ENCODE measurements at places on chromosomes 11 and 22. TPM values are rescaled to one million over a fixed set of nuclear protein-coding genes. Genes with fewer than 3 reads are reported as not detected.

- no peak for DNase-seq
Measured at GRCh38 chr11:100677796-100678195, 9.3 kb upstream of the ARHGAP42 start.

GRCh38 chr11:6350043-6350442 is 29.7 kb upstream of the CAVIN3 start:
- DNase-seq, result no peak

DNA sequence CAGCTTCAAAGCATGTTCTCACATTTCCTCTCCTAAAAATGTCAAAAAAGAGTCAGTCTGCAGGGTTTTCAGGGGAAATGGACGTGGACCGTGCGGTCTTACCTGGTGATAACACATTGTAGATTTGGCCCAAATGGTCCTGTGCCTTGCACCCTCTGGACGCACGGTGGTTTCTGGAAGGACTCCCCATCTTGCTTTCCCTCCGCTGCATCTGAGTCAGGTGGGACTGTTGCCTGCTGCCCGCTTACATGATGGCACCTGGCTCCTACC is 1290.1 kb downstream of the TBC1D22A start:
- DNase-seq, result no peak

- DNase-seq, result no peak
Measured at GRCh38 chr22:19891317-19892256, 36.9 kb upstream of the GNB1L start.

Gene ROM1
- polyA plus RNA-seq, result 1.6 TPM

GRCh38 chr11:93458286-93458685 is 84.9 kb downstream of the SMCO4 start:
- DNase-seq, result no peak

Gene AMPD3
- polyA plus RNA-seq, result 5.6 TPM

Gene EP300
- polyA plus RNA-seq, result 36.5 TPM

GRCh38 chr11:10392095-10393079 is 62.7 kb upstream of the AMPD3 start:
- no peak for DNase-seq

- DNase-seq, result no peak
Measured at GRCh38 chr11:45906096-45906682, 882 bp downstream of the FREY1 start.

Gene KRTAP5-2
- not detected for polyA plus RNA-seq

Gene NRXN2
- polyA plus RNA-seq, result 18.1 TPM

DNA sequence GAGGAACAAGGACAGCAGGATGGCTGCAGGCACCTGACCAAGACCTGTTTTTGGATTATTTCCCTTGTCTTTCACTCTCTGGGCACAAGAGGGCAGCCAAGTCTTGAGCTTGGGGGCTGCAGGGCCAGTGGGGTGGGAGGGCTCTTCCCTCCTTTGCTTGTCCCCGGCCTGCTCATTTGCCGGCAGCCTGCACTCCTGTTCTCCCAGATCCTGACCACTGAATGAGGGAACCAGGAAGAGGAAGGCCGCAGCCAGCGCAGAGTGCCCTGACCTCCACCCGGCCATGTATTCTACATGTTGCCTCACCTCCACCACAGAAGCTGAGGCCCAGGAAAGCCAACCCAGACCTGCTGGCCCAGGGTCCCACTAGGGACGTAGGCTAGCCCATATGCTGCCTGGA is 15.5 kb upstream of the NNMT start:
- no peak for DNase-seq

Gene FOSL1
- polyA plus RNA-seq, result 0.24 TPM

GRCh38 chr11:84532364-84532763 is 1094.8 kb downstream of the DLG2 start:
- no peak for DNase-seq

Gene SLC1A2
- polyA plus RNA-seq, result 1.4 TPM

DNA sequence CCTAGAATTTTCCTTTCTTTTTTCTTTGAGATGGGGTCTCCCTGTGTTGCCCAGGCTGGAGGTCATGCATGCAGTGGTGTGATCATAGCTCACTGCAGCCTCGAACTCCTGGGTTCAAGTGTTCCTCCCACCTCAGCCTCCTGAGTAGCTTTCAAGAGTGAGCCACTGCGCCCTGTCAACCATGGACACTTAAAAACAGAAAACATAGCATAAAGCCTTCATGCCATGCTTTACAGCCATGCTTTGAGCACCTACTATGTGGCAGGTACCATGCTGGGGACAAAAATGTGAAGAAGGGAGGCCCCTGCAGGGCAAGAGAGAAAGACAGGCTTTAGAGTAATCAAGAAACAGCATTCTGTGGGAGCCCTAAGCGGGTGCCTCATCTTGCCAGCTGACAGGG is 13.7 kb upstream of the GNB1L start:
- no peak for DNase-seq

- DNase-seq, result no peak
Measured at GRCh38 chr11:108101090-108101775, 20.1 kb upstream of the ACAT1 start.

Gene PATZ1
- not detected for polyA plus RNA-seq

Gene MS4A6E
- polyA plus RNA-seq, result not detected

DNA sequence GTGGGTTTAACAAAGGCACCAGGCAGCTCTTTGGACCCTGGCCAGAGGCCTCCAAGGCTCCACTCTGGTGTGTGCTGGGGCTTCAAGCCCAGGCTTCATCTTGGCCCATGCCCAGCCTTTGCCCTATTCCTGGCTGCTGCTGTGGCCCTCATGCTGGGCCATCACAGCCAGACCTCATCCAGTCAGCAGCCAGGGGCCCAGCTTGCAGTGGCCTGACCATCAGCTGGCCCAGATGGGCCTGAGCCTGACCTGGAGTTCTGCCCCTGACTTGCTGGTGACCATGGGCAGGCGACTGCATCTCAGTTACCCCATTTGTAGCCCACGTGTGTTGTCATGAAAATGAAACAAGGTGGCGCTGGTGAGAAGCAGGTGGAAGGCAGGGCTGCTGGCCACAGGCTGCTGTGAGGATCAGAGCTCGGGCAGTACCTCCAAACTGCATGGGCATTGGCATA is 76.1 kb downstream of the MED15 start:
- DNase-seq, result no peak

DNA sequence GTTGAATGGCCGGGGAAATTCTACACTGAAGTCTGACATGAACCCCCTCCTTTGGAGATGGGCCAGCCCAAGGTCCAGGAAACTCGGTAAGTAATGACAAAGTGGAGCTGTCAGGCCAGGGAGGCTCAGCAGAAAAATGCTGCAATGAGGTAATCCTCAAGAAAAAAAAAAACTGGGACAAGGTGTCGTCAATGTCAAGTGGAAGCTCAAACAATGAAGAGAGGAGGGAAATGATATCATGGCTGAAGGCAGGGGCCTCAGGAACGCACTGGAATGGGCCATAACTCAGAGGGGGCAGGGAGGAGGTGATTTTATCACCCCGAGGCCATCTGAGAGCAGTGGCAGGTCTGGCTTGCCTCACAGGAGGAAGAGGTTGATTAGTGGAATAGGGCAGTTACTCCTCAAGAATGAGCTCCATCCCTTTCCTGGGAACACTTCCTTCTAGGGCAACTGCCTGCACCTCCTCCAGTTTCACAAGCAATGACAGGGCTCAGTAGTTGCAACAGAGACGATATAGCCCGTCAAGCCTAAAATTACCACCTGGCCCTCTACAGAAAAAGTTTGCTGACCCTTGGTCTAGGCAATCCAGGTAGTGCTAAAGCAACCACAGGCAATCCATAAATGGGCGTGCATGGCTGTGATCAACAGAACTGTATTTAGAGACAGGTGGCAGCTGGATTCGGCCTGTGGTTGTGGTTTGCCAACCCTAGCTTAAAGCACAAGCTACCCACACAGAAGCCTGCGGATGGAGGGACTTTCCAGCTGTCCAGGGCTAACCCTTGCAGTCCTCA is 65.2 kb downstream of the FBXO7 start:
- DNase-seq, result no peak

- no peak for DNase-seq
Measured at GRCh38 chr11:17593466-17594245, 46.6 kb downstream of the OTOG start.

- DNase-seq, result no peak
Measured at GRCh38 chr22:45227645-45228400, 12.9 kb downstream of the KIAA0930 start.

DNA sequence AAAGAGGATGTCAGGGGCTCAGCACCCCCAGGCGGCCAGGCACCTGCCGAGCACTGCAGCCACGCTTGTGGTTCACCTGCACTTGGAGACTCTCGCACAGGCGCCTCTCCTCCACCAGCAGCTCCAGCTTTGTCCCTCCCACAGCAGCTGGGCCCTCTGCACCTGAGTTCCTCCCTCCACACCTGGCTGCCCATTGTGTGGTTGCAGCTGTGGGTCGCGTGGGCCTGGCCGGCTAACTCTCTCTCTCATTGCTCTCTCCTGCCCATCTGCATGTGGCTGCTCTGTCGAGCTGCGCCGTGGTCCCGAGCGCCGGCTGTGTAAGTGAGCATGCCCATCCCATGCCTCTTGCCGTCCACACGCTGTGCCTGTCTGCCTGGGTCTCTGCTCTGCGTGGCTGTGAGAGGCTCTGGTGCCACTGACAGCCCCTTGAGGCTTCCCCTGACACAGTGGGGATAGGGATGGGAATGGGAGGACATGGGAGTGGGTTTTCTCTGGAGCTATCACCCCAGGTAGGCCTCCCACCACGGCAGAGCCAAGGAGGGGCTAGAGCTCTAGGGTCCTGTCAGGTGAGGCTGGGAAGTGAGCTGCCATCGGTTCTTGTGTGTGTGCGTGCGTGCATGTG is 8.5 kb upstream of the ACR start:
- DNase-seq, result no peak

Gene RIBC2
- 1.7 TPM for polyA plus RNA-seq

DNA sequence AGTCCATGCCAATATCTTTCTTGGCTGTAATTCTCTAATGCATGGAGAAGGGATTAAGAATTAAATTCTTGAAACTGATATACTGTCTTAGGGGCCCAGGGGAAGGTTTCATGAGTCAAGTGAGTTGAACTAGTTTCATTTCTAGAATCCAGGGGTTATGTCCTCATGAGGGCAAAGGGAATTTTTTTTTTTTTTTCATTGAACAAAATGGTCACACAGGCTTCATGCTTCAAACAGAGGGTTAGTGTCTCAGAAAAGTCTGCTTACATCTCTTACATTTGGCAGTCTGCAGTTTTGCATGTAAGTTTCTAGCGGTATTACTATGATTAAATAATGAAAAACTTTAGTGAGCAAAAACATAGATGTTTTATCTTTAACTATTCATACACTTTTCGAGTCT is 32.9 kb downstream of the PPME1 start:
- peak; percentile 13 for DNase-seq

DNA sequence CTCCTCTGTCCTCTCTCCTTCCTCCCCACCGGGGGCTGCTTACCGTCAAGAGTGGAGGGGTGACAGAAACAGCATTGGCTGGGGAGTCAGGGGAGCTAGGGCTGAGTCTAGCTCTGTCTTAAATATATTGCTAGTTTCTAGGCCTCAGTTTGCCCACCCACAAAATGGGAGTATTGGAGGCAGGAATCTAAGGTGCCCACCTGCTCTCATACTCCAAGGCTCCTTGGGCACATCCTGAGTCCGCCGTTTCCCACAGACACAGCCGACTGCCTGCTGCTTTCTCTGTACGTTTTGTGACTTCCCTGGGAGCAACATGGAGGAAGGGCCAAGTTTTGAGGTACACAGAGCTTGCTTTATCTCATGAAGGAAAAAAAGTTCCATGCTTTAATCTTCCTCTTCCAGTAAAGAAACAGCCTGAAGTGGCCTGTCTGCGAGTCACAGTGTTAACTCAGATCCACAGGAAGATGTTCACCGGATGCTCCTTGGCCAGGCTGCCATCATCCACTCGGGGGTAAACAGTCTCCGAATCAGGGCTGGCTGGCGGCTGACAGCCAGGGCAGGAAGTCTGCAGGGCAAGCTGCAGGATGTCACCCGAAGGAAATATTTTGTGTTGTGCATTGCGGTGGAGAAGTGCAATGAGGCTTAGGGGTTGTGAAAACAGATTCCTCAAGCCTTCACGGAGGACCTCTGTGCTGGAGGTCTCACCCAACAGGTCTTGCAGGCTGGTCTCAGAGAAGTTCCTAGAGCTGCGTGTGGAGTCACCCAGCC is 11.0 kb upstream of the CERK start:
- DNase-seq, result no peak

Gene SCUBE2
- 30.5 TPM for polyA plus RNA-seq

DNA sequence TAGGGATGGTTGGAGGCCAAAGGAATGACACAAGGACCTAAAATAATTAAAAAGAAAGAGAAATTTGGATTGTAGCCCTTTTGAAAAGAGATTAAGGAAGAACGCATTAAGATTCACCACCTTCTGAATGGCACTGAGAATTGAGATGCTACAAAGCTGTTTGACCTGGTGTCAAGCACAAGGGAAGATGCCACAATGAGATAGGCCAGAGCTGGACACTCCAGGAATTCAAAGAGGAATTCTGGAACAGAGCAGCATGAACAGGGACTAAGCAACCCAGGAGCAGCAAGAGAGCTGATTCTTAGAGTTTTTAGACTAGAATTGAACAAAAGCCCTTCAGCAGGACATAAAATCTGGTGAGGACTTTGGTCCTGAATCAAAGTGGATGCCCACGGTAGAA is 11.6 kb upstream of the CECR2 start:
- DNase-seq, result no peak

- no peak for DNase-seq
Measured at GRCh38 chr11:15055620-15056356, 17.6 kb upstream of the CALCB start.

DNA sequence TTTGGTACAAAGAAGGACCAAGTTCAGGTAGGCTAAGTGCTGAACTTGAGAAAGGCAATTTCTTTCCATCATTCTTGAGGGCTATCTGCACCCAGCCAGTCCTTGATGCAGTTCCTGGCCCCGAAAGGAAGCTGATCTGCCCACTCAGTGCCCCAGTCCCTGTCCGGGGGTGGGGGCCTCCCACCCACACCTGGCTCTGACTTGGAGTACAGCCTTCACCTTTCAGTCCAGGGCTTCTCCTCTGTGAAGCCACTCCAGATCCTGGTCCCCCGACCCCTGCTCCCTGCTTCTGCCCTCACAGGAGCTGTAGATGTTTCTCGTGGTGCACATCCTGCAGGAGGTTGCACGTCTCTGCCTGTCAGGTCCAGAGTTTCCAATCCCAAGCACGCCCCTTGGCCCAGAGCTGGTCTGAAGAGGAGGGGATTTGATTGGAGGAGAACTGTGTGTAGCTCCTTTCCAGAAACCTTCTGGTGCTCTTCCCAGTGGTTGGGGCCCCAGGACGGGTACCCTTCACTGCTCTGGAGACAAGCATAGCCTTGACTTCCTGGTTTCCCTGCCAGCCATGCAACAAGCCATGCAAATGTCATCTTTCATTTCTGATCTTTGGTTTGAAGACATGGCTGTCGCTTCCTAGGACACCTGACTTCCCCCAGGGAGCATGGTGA is 75.3 kb downstream of the BCR start:
- no peak for DNase-seq

DNA sequence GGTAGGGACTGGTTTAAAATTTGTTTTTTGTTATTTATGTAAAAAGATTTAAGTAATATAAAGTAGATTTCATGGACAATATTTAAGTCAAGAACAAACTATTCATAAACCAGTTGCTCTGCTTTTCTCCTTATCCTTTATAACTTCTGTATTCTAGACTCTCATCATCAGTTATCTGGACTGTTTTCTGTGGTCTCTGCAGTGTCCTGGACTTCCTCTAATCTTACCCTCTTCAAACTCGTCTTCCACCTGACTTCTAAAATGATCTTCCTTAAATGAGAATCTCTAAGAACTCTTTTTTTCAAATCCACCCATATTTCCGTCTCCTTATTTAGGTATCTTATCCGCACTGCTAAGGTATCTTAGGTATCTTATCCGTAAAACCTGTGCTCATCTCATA is 8.1 kb downstream of the RRM1 start:
- DNase-seq, result no peak
